ENCODE measurements at places on chromosomes 3 and 15.

GRCh38 chr3:65785065-65785645 lies 253.6 kb downstream of the MAGI1 start:
- DNase-seq: peak; percentile 27

- no peak for DNase-seq
Observed at GRCh38 chr15:69484837-69485236, 32.2 kb downstream of the RPLP1 start.

- DNase-seq: no peak
Observed at GRCh38 chr3:14518893-14519292, 21.2 kb downstream of the GRIP2 start.

DNA sequence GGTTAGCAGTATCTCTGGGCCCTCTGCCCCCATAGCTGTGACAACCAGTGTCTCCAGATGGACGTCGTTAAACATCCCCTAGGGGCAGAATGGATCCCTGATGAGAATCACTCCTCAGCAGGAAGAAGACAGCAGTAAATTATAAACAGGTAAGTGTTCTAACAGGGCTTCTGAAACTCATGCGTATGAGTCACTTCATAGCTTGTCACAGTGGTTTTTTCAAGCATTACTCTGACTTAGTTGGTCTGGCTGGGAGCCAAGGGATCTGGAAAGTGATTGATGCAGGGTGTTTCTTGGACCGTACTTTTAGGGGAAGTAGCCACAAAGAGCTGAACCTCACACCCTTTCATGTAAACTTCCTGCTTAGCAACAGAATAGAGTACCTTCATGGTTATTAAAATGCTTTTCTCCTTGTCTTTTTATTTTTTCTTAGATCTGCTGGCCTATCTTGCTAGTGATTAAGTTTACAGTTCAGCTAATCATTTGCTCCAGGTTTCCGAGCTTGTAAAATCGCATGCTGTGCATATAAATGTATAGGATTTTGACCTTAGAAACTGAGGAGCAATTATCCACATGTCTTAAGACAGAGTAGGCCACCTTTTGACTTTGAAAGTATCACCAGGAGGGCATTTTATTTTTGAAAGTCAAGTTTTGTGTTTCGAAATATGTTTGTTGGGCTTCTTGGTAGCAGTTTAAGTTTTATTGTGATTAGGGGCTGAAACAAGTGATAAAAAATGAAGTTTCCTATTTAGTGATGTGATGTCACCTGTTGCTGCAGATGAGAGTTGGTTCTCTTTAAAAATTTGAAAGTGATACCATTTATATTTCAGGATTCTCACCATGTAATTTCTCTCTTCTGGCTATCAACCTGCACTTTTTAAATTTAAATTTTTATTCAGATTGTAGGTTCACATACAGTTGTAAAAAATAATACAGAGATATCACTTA lies 333.9 kb downstream of the PTPRG start:
- DNase-seq: peak; percentile 3

DNA sequence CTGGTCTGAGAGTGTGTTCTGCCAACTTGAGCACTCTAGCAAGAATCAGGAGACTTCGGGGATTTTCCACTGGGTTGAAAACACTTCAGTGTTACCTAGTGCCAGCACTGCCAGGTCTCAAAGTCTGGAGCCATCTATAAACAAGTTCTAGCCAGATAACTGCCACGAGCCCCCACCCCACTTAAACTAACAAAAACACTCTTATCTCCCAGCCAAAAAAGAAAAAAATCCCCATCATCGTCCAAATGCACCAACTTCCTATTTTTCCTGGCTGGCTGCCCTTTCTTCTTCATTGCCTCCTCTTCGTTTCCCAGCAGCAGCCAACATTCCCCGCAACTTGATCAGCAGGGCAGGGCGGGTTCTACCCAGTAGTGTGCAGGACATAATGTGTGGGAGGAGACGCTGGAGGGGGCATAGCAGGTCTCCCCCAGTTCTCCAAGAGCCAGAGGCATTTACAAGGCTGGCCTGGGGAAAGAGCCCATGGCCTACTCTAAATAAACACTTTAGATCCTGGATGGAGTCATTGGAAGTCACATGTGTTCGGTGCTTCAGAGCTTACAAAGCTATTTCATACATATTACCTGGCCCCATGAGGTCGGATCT lies 29.5 kb downstream of the C2CD4B start:
- DNase-seq: no peak

GRCh38 chr15:73909651-73910050 lies 16.6 kb upstream of the LOXL1 start:
- no peak for DNase-seq

DNA sequence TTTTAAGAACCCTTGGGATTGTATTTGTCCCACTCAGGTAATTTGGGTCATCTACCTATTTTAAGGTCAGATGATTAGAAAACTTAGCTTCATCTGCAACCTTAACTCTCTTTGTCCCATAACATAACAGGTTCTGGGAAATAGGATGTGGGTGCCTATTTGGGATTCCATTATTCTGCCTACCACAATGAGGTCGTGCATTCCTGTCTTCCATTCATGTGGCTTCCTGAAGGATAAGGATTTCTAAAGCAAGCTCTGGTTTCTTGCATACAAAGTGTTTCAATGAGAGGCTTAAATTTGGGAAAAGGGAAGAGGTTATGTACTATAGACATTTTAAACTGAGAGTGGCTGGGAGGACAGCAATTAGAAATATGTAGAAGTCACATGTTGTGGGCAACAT lies 190.3 kb downstream of the MCTP2 start:
- no peak for DNase-seq

- no peak for DNase-seq
Observed at GRCh38 chr15:70091726-70092463, 5.8 kb downstream of the TLE3 start.

DNA sequence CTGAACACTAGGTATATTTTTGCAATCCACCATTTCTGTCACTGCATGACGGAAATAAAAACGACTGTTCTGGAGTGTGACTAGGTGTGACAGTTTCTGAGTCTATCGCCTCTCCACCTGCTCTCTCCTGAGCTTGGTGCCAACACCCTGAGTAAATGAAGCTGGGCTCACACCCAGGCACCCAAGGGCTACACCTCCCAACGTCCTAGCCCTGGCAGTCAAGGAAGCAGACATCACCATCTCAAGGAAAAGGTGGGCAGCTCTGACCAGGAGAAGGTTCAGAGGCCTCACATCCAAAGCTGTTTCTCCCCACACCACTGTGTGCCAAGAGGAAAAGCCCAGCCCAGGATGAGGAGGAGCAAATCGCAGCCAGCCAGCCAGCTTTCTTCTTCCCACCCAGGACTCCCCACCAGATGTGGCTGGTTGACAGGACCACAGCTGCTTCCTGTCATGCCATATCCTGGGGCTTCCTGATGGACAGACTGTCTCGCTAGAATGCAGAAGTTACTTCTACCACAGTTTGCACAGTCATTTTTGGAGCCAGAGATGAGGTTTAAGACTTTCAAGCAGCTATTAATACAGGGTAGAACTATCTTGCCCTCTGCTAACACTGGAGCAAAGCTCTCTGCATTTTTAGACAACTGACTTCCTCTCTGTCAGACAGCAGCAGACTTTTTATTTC lies 3.3 kb downstream of the SCAMP2 start:
- no peak for DNase-seq

DNA sequence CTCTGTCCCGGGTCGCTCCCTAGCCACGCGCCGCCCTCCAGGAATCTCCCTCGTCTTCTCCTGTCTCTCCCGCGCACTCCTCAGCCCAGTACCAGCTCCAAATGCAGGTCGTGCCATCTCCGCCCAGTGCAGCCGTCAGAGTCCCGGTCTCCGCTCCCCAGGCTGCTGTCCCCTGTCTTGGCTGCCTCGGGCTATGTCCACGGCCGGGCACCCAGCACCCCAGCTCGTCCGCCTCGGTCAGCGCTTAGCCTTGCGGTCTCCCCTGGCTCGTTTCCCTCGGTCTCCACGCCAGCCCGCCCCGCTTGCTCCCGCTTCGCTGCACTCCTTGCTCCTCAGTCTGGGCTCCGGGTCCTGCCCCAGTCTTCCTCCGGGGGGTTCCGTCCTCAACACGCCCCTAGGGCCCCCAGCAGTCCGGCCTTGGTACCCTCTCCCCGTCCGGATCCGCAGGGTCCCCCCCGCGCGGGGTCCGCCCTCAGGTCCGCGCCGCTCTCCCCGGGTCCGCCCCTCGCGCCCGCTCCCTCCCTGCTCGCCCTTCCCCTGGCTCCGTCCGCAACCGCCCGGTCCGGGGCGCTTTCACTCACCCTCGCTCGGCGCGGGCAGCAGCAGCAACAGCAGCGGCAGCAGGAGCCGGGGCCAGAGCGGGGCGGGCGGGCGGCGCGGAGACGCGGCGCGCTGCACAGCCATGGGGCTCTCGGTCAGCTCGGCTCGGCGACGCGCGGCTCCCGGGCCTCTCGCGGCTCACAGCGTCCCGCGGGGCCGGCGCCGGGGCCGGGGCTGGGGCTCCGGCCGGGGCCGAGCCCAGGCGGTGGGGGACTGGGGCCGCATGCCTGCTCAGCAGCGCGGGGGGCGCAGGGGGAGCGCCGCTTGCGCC lies 462 bp downstream of the IGDCC3 start:
- DNase-seq: no peak

DNA sequence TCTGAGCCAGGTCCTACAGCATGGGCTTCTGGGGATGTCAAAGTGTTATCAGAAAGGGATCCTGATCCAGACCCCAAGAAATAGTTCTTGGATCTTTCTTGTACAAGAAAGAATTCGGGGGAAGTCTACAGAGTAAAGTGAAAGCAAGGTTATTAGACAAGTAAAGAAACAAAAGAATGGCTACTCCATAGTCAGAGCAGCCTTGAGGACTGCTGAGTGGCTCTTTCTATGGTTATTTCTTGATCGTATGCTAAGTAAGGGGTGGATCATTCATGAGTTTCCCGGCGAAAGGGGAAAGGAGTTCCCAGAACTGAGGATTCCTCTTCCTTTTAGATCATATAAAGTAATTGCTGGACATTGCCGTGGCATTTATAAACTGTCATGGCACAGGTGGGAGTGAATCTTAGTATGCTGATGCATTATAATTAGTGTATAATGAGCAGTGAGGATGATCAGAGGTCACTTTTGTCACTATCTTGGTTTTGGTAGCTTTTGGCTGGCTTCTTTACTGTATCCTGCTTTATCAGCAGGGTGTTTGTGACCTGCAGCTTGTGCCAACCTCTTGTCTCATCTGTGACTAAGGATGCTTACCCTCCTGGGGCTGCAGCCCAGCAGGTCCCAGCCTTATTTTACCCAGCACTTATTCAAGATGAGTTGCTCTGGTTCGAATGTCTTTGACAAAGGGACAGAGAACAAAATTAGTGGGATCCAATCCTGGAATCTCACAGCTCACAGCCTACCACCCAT lies 41.0 kb downstream of the CRYGS start:
- DNase-seq: no peak

- DNase-seq: no peak
Observed at GRCh38 chr3:53056442-53056841, 10.6 kb upstream of the SFMBT1 start.

DNA sequence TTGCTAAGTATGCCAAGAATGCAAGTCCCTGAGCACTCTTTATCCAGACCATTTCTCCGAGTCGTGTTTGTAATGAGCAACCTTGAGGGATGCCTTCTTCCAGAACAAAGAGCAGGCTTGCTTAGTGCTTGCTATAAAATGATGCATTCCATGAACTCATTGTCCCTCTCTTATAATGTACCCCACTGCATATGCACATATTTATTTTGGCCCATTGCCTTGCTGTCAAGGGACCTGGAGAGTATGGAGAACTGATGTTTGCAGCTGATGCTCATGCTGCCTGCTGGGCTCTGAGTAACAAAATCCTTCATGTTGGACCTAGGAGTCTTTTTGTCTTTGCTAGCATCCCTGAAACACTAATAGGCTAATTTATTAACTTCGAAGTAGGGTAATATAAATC lies 97.8 kb upstream of the AADACL2 start:
- DNase-seq: no peak

- no peak for DNase-seq
Observed at GRCh38 chr15:31392761-31393401, 66.2 kb downstream of the KLF13 start.

GRCh38 chr3:36679384-36680200 lies 84.8 kb downstream of the DCLK3 start:
- peak; percentile 38 for DNase-seq

GRCh38 chr3:111333642-111334041 lies 208.4 kb upstream of the CD96 start:
- DNase-seq: no peak

DNA sequence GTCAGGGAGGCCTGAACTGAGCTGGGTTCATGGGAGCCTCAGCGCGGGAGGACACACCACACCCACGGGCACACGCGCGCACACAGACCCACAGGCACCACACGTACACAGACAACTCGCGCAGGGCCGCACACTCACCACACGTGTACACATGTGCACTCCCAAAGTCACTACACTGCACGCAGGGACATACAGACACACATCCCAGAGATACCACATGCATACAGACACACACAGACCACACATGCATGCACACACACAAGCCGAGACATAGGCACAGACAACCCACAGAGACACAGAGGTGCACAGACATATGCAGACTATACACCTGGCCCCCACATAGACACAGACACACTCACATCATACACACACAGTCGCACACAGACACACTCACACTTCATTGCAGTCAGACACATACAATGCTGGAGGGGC lies 1.1 kb upstream of the MGLL start:
- no peak for DNase-seq

DNA sequence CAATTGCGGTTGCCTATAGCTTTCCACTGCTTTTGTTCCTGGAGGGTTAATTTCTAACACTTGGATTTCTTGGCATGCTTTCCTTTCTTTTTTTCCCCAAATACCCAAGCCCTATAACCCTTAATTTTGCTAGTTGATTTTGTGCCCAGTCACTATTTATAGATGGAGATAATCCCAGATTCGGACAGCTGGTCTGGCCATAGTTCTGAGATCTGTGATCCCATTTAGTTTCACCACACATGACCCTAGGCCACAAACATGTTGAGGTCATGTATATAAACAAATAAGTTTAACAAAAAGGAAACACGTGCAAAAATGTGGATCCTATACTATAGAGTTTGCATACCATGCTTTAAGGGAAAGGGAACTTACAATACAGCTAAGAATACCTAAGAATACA lies 111.4 kb downstream of the ZMAT3 start:
- DNase-seq: no peak

GRCh38 chr15:43268111-43269105 lies 1.7 kb upstream of the TGM5 start:
- no peak for DNase-seq

GRCh38 chr3:60855250-60855649 lies 396.0 kb downstream of the FHIT start:
- DNase-seq: no peak

DNA sequence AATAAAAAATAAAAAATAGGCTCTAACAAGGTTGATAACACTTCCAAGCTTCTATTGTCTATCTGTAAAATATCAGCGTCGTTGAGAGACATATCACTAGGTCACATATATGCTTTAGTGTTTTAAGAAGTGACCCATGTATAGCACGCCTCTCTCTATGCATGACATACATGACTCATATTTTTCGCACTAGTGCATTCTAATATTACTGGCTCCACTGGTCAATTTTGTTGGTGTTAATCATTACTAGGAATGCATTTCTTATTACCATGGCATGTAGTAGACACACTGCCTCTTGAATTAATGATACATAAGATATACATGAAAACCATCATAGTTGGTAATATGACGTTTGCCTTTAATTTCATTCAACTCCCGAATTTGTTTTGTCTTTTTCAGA lies 203.1 kb downstream of the CHL1 start:
- DNase-seq: no peak

- no peak for DNase-seq
Observed at GRCh38 chr3:188567478-188568195, 413.7 kb downstream of the LPP start.

GRCh38 chr3:23726811-23727548 lies 78.8 kb upstream of the UBE2E1 start:
- no peak for DNase-seq

- DNase-seq: peak; percentile 20
Observed at GRCh38 chr15:38414357-38414756, 39.6 kb upstream of the FAM98B start.
